ENCODE measurements at places on chromosomes 2 and 18.

DNA sequence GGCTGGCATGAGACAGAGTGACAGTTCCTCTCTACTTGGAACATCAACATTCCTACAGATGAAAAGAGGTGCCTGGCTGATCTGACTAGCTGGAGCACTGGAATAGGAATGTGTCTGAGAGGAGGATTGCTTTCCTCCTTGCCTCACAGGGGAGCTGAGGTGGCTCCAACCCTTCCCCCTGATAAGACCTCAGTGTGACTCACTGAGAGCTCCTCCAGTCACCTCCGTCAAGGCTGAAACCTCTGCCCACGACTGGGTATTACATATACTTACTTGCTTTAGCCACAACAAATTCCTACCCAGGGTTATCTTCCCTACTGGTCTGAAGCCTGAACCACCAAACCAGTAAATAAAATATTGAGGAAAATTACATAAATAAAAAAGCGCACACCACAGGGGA is 342.7 kb upstream of the REG3G start:
- no peak for DNase-seq

DNA sequence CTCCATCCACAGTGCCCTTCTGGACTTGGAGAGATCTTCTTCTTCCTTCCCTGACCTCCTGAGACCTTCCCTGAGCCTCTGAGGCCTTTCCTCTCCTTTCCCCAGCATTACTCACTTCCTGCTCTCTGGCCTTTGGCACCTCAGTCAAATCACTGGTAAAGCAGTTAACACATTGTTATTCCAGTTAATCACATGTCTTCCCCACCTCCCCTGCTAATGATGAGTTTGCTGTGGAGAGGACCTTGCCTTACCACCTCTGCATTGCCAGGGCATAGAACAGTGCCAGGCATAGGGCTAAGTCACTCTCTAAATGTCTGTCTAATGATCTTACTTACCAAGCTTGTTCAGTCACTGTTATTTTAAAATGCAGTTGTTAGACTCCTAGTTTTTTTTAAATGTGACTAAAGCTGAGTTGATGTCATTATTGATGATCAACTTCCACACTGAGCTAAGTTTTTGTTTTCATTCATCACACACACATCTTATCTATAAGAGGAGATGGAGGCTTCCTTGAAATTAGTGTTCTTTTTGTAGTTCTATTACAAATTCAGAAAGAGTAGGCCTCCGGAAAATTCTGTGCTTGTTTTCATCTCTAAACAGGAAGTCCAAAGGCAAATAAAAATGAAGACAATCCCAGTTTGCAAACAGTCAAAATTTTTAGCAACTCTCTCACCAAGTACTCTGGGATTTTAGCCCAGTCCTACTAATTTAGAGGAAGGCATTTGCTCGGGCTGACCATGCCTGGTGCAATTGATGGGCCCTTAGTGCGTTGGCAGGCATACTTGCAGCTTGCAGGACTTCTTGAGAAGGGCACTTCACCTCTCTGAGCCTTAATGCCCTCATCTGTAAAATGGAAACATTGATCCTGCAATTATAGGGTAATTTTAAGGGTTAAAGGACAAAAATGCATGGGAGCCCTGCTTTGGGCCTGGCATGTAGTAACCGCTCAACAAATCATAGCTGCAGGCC is 113.7 kb upstream of the SPRED2 start:
- DNase-seq: peak; percentile 68

GRCh38 chr2:42752314-42752713 is 11.6 kb downstream of the OXER1 start:
- no peak for DNase-seq

DNA sequence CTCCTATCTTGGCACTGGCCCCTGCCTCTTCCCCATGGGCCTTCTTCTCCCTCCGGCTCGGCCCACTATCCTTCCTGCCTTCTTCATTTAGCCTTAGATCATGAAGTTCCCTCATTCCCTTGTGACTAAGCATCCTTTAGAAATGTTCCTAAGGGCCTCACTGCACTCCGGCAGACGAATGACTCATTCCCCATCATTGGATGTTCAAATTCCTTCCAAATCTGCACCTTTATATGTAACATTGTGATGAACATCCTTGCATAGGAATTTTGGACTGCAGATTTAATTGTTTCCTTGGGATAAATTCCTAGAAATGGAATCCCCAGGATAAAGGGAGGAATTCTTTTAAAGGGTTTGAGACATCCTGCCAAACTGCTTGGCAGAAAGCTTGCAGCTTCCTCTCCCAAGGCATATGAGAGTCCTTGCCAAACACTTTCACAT is 19.0 kb downstream of the CRACDL start:
- peak; percentile 93 for DNase-seq

- no peak for DNase-seq
Observed at GRCh38 chr2:3664925-3665324, 6.9 kb downstream of the ALLC start.

- no peak for DNase-seq
Observed at GRCh38 chr18:10894501-10894900, 254.9 kb downstream of the PIEZO2 start.

- DNase-seq: no peak
Observed at GRCh38 chr18:51490417-51490816, 292.9 kb upstream of the MEX3C start.
